Dorsolateral prefrontal cortex (tissue), 122 donors: ENCODE measurements at places on chromosomes 7 and 10. TPM values are rescaled to one million over a fixed set of nuclear protein-coding genes. Genes with fewer than 3 reads are reported as not detected.

The TSPAN12 gene
- total RNA-seq = 3.5 TPM

The PRPS1L1 gene
- not detected for total RNA-seq

The CBX3 gene
- 59.9 TPM for total RNA-seq

The ASB4 gene
- total RNA-seq = 1.4 TPM

The CALN1 gene
- total RNA-seq = 47.4 TPM

The GPR146 gene
- 18.6 TPM for total RNA-seq

The PAPOLB gene
- total RNA-seq = 0.19 TPM

The SFXN2 gene
- total RNA-seq = 9.6 TPM

The VAX1 gene
- total RNA-seq = 4.8 TPM

The PRSS1 gene
- not detected for total RNA-seq

The ZC3HAV1 gene
- total RNA-seq = 10.0 TPM

The KLF14 gene
- total RNA-seq = not detected

The BEND7 gene
- 11.4 TPM for total RNA-seq

The MBL2 gene
- total RNA-seq = not detected

The ZNF282 gene
- total RNA-seq = 19.2 TPM

The UPK3BL2 gene
- 27.0 TPM for total RNA-seq

The SSC4D gene
- total RNA-seq = 1.6 TPM

The CACNB2 gene
- 52.3 TPM for total RNA-seq

The PCLO gene
- total RNA-seq = 141 TPM

The OR2A42 gene
- not detected for total RNA-seq

The ADCYAP1R1 gene
- 74.0 TPM for total RNA-seq

The RBM33 gene
- 63.0 TPM for total RNA-seq

The OPALIN gene
- total RNA-seq = 41.8 TPM

The GNG11 gene
- 5.4 TPM for total RNA-seq

The ARHGAP22 gene
- 38.4 TPM for total RNA-seq

The CACNA2D1 gene
- 64.0 TPM for total RNA-seq

The BHLHA15 gene
- total RNA-seq = 1.3 TPM

The CABCOCO1 gene
- total RNA-seq = 0.83 TPM

The SEMA4G gene
- 10.8 TPM for total RNA-seq

The NRAP gene
- total RNA-seq = 0.11 TPM

The CDK14 gene
- 125 TPM for total RNA-seq

The ASAH2 gene
- total RNA-seq = 1.2 TPM

The MRLN gene
- total RNA-seq = 0.56 TPM

The INHBA gene
- 15.4 TPM for total RNA-seq

The GJD4 gene
- not detected for total RNA-seq

The ADCY1 gene
- 136 TPM for total RNA-seq

The WDR91 gene
- total RNA-seq = 39.7 TPM

The GATA3 gene
- total RNA-seq = not detected

The OR2A25 gene
- not detected for total RNA-seq

The MMRN2 gene
- 9.8 TPM for total RNA-seq

The SPAM1 gene
- total RNA-seq = not detected

The SH2D4B gene
- total RNA-seq = 0.20 TPM

The ASB10 gene
- total RNA-seq = not detected

The ACTL6B gene
- 77.6 TPM for total RNA-seq

The GPC2 gene
- 2.2 TPM for total RNA-seq

The TMEM178B gene
- 67.7 TPM for total RNA-seq

The LMOD2 gene
- total RNA-seq = not detected

The NRCAM gene
- total RNA-seq = 324 TPM
